Activated CD8-positive, alpha-beta memory T cell treated with anti-CD3 and anti-CD28 coated beads for 24 hours (primary cell): ENCODE measurements at places on chromosomes 4 and X.

DNA sequence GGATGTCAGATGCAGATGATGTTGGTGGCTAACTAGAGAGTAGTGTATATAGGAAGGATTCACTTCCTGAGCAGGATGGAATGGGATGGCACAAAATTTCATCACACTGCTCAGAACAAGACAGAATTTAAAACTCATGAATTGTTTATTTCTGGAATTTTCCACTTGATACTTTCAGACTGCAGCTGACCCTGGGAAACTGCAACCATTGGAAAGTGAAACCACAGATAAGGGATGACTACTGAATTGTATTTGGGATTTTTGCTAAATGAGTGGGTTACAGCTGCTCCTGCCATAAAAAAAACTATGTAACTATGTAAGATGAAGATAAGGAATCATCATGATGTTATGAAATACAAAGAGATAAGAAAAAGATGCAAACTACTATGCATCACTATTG is 51.4 kb downstream of the NPY5R start:
- no peak for DNase-seq

GRCh38 chr4:26830701-26831100 is 29.9 kb upstream of the STIM2 start:
- DNase-seq = no peak

- DNase-seq = no peak
These were observed 16.0 kb downstream of the CTBP1 start for GRCh38 chr4:1232661-1233621.

- no peak for DNase-seq
These were observed 42.0 kb downstream of the MAP7D3 start for GRCh38 chrX:136209016-136209738.

DNA sequence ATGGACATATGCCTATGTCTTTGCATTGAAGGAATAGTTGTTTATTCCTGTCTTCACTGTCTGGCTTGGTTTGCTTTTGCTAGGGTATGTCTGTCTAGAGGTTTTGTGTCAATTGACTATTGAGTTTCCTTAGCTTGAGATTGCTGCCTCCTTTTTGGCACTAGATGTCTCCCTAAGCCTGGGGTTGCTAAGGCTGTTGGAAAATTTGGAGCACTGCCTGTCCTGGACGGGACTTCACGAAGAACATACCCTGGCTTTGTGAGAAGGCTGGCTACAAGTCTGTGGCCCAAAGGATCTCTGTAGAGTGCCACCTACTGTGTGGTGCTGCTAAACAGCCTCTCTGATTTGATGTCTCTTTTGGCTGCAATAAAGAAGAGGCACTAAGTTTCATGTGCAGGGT is 183.8 kb upstream of the NUDT10 start:
- DNase-seq = no peak

GRCh38 chr4:166816890-166817289 is 417.4 kb downstream of the SPOCK3 start:
- DNase-seq = no peak

- no peak for DNase-seq
These were observed 27.3 kb downstream of the SH3BGRL start for GRCh38 chrX:81229229-81229628.

DNA sequence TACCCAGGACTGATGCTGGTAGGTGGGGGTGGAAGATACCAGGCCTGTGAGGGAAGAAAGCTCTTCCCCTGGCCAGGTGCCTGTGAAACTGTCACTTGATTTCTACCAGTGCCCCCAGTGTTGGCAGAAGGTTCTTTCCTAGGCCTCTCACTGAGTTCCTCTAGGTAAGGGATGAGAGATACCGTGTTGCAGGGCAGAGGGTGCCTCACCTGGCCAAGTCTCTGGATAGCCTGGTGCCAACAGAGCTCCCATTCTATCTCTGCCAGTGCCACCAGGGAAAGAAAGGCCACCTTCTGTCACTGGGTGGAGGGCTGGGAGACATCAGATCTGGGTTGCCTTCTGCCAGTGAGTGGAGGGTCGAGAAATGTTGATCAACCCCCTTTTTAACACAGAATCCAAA is 94.1 kb downstream of the RTL5 start:
- peak; percentile 32 for DNase-seq

GRCh38 chr4:10416441-10416840 is 40.8 kb downstream of the ZNF518B start:
- no peak for DNase-seq

- no peak for DNase-seq
These were observed 53.3 kb downstream of the TEX13A start for GRCh38 chrX:105167233-105167632.

DNA sequence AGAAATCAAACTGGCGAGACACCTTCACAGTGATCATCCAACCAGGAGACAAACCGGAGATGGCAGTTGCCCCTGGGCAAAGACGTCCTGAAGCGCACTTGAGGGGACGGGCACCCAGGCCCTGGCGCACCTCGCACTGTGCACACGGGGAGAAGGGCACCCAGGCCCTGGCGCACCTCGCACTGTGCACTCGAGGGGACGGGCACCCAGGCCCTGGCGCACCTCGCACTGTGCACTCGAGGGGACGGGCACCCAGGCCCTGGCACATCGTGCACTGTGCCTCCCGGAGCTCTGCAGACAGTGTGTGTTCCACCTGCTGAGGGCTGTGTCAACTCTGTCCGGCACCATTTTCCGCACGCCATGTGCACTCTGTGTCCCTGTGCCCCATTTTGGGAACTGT is 34.6 kb upstream of the CPLX1 start:
- DNase-seq = no peak

GRCh38 chrX:725971-726370 is 95.4 kb downstream of the SHOX start:
- no peak for DNase-seq

- DNase-seq = no peak
These were observed 112.3 kb upstream of the IL15 start for GRCh38 chr4:141524116-141524515.

- no peak for DNase-seq
These were observed 152.6 kb downstream of the ARHGAP10 start for GRCh38 chr4:147884536-147884935.

DNA sequence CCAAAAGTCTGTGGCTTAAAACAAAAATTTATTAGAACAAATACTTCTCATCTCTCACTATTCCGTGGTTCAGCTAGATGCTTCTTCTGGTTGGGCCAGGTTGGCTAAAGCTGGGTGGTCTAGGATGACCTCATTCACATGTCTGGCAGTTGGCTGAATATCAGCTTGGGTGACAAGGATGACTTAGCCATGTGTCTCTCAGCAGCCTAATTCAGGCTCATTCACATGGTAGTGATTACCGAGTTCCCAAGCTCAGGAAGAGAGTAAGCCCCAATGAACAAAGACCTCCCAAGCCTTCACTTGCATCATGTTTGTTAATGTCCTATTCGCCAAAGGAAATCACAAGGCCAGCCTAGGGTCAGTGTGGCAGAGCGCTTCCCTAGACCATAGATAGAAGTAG is 119.4 kb downstream of the FANCB start:
- no peak for DNase-seq

DNA sequence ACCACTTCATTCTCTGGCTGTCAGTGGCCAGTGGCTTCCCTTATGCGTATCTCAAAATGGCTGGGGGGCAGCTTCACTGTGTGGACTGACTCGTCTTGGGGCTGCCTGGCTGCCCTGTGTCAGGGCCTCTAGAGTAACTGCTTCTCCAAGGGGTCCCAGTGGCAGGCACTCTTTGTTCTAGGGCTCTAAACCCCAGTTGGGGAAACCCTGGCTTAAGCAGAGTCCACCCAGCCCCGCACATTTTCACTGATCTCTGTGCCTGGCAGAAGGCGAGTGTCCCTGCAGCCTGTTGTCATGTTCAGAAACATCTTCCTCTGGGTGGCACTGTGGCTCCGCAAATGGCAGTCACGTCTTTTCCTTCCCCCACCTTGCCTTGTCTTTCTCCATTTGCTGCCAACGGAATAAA is 59.7 kb downstream of the NBDY start:
- peak; percentile 87 for DNase-seq

- no peak for DNase-seq
These were observed 311.5 kb downstream of the TENM3 start for GRCh38 chr4:182554736-182555135.

GRCh38 chrX:53223068-53223693 is 1.8 kb downstream of the KDM5C start:
- no peak for DNase-seq

DNA sequence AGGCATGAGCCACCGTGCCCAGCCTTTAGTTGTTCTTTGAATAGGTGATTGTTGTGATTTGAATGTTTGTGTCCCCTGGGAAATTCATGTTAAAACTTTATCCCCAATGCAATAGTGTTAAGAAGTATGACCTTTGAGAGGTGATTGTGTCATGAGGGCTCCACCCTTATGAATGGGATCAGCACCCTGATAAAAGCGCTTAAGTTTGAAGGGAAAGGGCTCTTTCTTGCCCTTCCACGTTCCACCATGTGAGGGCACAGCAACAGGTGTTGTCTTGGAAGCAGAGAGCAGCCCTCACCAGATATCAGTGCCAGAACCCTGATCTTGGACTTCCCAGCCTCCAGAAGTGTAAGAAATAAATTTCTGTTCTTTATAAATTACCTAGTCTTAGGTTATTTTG is 33.7 kb upstream of the RP2 start:
- no peak for DNase-seq

DNA sequence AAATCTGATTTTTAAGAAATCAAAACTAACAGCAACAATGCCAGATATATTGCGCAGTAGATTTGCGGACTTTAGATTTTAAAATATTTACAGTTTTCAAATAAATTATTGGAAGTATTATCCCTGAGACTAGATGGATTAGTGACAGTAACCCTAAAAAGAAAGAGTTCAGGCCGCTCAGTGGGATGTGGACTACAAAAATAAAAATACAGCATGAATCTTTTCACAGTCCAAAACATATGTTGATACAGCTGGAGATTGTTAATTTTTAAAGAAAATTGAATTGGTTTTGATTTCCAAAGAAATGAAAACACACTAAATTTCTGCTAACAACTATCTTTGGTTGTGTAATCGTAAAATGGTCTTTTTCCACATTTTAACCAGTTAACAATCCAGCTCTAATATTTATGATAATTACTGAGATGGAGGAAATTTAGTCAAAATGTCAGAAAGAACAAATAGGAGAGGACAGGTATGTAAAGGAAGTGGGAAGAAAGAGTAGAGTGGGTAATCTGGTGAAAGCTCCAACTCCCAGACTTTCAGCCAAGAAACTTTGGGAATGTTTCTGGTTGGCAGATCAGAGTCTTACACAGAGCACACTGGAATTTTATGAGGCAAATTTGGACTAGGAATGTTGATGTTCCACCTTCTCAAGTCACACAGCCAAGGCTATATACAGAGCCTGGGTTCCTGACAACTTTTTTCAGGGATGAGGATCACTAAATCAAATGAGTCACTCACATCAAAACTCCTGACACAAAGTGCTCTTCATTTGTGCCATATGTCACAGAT is 15.1 kb downstream of the C4orf36 start:
- no peak for DNase-seq

DNA sequence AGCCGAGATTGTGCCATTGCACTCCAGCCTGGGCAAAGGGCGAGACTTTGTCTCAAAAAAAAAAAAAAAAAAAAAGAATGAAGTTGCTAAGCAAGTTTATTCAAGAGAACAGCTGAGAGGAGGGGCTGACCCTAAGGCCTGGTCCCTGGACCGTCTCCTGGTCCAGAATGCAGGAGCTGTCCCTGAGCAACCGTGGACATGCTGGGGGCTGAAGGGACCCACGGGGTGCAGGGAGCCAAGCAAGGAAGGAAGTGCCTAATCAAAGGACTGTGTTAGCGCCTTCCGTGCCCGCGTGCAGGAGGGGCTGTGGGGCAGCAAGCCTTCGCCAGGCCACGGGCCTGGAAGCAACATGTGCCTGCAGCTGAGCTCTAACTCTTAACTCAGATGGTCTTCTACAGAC is 39.1 kb upstream of the CDKN2AIP start:
- no peak for DNase-seq

GRCh38 chrX:69237236-69237635 is 72.0 kb upstream of the PJA1 start:
- DNase-seq = no peak
